Activated naive CD4-positive, alpha-beta T cell treated with anti-CD3 and anti-CD28 coated beads, Interleukin-2, amount 10 ng/mL, durations not matched to agents 7 days and 5 days (primary cell): ENCODE measurements at places on chromosomes 5 and 9.

DNA sequence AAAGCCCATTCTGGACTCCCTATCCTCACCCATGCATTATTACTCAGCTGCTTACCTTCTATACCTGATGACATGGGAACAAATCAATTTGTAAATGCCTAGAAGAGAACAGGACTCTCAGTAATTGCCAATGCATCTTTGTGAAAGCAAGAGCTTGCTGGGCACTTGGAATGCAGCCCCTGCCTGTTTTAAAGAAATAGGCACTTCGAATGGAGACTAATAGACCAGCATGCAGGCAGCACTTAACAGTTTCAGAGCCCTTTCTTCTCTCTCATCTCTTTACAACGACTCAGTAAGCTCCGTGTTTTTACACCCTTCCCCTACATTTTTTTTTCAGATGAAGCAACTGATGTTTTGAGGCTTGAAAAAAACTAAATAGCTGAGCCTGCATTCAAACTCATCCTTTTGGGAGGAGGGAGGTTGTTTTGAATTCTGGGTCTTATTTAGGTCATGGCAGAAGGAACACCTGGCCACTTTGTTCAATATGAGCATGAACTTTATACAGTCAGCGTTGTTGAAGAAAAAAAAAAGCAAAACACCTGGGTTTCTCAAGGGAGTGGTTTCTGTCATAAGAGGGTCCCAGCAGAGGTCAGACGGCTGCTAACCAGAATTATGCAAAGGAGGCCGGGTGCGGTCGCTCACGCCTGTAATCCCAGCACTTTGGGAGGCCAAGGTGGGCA, 34.6 kb upstream of the WHRN start:
- DNase-seq: no peak

- no peak for DNase-seq
These were observed 9.0 kb downstream of the CREBRF start for GRCh38 chr5:173065155-173065554.

DNA sequence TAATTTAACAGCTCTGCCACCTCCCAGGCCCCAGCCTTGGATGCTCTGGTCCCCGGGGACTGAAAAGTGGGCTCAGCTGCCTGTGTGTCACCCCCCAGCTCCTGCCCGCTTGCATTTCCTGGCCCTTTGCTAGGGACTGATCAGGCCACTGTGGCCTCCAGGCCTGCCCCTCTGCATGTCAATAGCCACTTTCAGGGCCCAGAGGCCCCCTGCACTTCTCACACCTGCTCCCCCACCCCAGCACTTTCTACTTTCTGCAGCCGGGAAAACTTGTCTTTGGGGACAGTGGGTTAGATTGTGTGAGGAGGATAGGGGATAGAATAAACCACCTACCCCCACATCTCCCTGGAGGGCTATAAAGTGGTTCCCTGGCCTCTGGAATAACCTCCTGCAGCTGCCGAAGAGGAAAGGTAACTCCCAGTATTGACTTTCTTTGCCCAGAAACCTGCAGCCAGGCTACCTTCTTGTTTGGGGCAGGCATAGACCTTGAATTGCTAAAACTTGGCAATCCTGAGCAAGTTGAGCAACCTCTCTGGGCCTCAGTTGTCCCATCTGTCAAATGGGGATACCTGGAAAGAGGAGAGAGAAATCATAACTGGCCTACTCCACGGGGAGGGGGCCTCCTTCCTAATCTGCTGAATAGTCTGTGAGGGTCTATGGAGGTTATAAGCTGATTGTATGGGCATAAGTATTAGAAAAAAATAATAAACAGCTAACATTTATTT, 7.8 kb downstream of the AIF1L start:
- no peak for DNase-seq

- DNase-seq: no peak
These were observed 125.5 kb downstream of the MVB12B start for GRCh38 chr9:126452106-126452505.

GRCh38 chr5:5203451-5203850, 63.3 kb downstream of the ADAMTS16 start:
- DNase-seq: no peak

DNA sequence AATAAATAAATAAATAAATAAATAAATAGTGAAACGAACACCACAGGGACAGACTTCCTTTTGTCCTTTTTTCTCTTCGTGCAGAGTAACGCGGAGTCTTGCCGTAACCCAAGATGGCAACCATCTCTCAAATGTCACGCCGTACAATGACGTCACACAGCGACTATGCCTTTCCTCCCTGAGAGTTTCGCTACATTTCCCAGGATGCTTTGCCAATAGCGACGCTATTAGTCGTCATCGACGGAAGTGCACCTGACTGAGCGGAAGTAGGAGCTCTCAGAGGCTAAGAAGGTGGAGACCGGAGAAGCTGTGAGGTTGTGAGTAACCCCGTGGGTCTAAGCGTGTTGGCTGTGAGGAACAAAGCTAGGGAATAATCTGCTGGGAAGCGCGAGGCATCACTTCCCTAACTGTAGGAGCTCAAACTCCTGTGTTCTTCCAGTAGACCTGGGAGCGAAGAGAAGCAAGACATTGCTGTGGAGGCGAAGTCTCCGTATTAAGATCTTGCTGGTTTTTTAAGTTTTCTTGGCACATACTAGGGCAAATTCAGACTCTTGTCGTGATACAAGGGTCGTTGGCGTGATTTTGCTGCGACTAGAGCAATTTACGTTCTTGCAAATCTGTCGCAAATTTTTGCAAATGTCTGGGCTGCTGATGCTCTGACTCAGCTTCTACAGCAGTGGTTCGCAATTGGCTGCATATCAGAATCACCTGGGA, at the start of gene TTC1:
Gene TTC1, plus strand, starts transcription at position 263 of the 714 bp plus-strand sequence. CDS start 1,390 bp downstream, outside the sequence.
- DNase-seq: peak; percentile 96

DNA sequence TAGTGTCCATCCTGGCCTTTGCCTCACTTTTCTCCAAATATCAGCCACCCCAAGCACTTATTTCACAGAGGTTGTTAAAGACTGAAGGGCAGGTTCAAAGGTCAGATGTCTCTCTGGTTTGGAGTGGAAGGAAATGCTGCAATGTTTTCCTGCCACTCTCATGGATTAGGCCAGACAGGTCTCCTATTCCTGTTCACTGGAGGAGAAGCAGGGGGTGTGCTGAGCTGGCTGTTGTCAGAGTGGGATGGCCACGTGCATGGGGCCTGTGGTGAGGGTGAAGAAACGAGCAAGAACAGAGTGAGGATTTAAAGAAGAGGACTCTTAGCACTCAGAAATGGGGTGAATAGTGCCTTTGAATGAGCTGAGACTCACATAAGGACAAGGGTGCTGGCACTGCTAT, 6.7 kb downstream of the TMEM8B start:
- DNase-seq: no peak

DNA sequence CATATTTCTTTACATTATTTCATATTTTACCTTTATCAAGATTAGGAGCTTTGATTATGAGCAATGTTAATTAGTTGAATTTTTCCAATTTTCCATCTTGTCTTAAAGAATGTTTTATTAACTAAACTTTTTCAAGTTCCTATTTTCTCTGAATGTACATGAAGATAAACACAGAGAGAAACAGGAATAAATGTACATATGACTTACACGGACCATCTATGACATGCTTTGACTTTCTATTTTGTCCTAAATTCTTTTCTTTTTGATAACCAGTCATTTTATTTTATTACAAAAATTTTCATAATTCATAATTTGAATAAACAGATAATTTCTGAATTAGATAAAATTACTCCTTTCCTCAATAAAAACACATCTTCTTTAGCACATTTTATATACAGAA, 1038.8 kb upstream of the ARRDC3 start:
- DNase-seq: no peak

DNA sequence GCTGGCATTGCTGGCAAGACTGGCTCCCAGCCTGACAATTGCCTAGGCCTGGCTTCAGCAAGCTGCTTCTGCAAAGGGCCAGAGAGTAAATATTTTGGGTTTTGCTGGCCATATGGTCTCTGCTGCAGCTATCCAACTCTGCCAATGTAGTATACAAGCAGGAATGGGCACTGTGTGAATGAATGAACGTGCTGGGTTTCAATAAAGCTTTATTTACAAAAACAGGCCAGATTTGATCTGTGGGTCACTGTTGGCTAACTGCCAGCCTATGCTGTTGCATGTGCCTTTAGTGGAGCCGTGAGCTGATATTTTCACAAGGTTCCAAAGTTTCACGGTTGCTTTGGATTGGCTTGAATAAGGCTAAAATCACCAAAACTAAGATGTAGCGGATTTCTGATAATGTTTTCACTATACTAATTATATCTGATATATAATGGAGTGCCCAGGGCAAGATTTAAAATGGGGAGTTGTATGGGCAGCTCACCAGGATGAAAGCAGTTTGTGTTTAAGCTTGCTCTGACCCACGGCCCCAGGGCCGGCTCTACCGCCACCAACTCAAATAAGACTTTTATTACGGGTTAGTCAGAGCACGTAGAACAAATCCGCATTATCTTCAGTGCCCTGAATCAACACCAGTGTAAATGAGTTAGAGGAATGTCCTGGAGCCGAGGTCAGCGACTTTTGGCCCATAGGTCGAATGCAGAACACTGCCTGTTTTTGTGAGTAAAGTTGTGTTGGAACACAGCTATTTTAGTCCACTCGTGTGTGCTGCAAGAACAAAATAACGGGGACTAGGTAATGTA, 98.6 kb upstream of the DAP start:
- no peak for DNase-seq

DNA sequence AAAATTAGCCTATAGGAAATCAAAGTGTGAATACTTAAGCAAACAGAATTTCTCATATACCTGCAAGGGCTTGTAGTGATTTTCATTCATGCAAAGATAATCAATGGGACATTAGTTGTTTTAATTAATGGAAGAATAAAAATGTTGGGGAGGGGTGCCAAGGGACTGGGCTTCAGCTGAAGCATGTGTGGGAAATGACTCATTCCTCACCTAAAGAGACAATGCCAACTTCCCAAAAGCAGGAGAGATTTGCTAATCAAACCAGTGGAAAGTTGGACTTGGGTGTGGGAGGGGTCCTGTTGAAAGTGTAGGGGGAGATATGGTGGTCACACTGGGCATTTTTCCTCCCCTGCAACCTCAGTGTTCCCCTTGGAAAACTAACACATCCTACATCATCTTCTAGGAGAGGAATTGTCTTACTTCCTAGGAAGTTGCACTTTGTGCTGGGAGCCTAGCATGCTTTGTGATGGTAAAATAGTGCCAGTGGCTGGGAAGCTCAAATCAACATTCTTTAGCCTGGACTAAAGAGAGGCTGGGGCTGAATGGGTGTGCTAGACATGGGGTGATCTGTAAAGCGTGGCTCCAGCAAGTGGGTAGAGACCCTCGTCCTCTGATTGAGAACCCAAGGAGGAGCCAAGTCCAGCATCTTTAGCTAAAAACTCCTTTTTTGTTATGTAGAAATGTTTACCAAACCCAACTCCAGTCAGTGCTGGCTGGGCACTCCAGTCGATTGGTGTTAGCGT, 6.4 kb upstream of the LHX2 start:
- no peak for DNase-seq

DNA sequence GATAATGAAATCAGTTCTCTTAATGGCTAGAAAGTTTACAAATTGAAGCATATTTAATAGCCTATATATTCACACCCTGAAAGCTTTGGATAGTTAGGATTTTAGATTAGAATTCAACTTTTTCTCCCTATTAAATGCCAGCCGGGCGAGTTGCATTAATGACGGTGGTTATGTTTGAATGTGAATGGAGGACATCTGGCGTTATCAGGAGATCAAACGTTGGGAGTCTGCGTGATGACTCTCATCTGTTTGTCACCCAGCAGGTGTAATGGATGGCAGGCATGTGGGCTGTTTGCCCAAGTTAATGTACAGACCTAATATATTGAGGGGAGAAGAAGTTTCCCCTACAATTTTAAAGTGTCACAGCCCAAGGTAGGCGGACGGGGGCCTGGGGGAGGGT, 1227.7 kb upstream of the WWC1 start:
- no peak for DNase-seq

- no peak for DNase-seq
These were observed 121.7 kb downstream of the KCNIP1 start for GRCh38 chr5:170625221-170626165.

- DNase-seq: no peak
These were observed 67.7 kb upstream of the LRRTM2 start for GRCh38 chr5:138942861-138943260.

GRCh38 chr5:137743031-137743640, 7.2 kb upstream of the KLHL3 start:
- peak; percentile 77 for DNase-seq

DNA sequence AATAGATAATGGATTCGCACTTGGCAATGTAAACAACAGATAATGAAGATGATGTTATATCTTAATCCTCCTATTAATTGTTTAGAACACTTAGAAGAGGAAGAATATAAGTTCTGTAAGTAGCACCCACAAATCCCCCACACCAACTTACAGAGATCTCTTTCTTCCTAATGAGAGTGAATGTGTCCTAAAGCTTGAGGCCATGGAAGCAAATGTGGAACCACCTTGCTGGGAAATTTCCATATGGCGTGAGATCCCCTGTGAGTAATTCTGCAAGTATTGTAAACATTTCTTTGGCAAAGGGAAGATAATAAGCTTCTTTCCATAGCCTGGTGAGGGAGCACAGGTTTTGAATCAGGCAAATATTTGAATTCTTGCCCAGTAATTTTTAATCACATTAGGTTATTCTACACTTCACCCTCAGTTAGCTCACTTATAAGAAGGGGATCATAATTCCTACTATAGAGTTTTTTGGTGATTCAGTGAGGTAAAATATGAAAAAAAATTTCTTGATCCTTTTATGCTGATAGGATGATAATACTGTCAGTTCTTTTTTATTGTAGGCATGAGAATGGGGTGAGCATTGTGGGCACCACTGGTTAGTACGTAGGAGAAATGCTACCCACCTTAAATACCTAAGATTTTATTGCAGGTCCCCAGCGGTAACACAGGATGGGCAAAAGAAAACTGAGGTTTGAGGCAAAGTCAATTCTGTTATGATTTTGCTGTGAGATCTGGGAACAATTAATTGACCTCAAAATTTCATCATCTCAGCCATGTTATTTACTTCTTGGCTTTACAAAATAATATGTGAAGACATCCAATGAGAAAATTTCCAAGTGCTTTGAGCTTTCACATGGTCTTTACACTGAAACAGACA, 574.8 kb downstream of the PSAT1 start:
- no peak for DNase-seq

DNA sequence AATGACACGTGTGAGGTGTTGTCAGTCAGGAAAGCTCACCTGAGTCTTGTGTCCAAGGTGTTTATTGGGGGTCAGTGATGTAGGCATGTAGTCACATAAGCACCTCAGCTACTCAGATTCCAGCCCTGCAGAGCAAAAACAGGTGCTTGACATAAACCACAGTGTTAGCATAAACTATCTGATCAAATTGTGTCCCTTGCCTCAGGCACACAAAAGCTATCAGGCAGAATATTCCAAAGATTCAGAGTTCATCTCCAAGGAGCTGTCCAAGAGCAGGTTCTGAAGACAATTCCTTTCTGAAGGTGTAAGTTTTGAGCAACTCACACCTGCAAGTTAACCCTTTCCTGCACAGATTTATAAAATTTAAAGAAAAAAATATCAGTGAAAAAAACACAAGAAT, 102.2 kb upstream of the ITGA1 start:
- DNase-seq: no peak

GRCh38 chr9:20112205-20112783, 323.5 kb upstream of the SLC24A2 start:
- no peak for DNase-seq

DNA sequence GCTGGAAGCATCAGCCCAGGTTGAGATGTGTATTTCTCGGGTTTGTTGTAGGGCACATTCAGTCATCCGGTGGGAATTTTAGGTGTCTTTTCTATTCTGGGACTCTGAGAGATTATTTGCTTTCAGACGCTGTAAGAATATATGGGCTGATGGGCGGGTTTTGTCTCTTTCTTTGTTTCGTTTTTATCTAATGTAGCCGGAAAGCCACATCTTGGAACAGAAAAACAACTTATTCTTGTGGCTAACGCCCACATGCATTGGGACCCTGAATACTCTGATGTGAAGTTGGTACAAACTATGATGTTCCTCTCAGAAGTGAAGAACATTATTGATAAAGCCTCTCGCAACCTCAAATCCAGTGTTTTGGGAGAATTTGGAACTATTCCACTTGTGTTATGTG, 22.4 kb downstream of the SCGB3A1 start:
- no peak for DNase-seq
